ENCODE measurements at places on chromosomes 16 and 17. TPM values are rescaled to one million over a fixed set of nuclear protein-coding genes. Genes with fewer than 3 reads are reported as not detected.
A peak's percentile ranks its signal among the peaks of the same experiment; 100 is the strongest.

DNA sequence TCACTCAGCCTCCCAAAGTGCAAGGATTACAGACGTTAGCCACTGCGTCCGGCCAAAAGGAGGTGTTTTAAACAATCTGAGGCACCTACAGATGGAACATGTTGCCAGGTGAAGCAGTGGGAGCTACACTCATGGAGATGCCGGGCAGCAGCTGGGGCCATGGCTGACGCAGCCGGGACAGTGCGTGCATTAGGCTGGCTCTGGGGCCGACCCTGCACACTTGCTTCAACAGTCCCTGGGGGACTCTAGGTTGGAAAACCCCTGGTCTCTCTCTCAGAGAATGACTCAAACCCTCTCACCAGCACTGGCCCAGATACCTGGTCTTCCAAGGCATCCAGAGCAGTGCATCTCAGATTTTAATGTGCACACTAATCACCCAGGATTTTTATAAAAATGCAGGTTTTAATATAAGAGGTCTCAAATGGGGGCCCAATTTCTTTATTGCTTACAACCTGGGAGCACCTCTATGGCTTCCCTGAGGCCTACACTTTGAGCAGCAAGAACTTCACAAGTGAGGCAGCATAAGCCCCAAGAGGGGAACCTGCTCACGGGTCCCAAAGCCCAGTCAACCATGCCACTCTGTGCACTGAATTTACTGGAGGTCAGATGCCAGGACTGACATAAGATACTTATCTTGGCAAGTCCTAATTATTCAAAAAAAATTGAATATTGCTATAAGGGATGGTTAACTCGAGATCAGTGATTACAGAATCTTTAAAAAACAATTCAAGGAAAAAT is 70.8 kb upstream of the TRAP1 start:
- H3K4me1 ChIP-seq, result peaks cover 8% of the 10 kb centered on the region
- no peak for DNase-seq
- H3K4me3 ChIP-seq, result no peak overlapping the region
- H3K36me3 ChIP-seq, result peaks cover 74% of the 10 kb centered on the region
- H3K27ac ChIP-seq, result no peak overlapping the region
- H3K27me3 ChIP-seq, result no peaks in the 10 kb centered on the region

TBX2 gene
- total RNA-seq, result 122 TPM

CACNG4 gene
- total RNA-seq, result 9.3 TPM

DNA sequence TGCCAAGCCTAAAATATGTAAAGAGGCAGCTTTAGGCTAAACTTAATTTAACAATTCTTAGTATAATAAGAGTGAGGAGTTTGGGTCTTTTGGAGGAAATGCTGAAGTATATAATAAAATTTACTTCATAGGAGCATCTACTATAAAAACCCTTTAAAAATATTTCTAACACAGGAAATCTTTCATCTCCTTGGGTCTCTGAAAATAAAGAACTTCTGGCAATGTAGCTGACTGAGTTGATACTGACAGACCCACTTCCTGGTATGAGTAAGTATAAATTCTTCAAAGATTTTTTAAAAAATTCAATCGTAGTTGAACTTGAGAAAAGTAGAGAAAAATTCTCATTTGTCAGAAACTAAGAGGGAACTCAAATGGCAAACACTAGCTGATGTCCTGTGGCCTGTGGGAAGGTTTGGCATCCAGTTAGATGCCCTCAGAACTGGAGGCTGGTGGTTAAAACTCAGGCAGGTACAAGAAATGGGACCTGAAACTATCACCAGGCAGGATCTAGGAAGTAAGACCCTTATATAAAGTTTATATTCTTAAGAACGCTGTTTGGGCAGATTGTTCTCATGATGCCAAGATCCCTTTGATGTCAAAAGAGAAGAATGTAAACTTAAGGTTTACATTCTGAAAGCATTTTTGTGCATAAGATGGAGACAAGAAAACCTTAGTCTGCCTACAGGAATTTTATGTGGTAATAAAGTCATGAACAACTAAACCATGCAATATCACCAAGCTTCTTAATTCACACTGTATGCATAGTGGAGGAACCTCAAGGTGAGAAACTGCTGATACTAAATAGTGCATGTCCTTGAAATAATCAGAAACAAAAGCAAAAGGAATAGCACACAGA is 6.2 kb downstream of the KRTAP4-6 start:
- no peaks in the 10 kb centered on the region for H3K4me1 ChIP-seq
- H3K27ac ChIP-seq, result no peak overlapping the region
- no peak overlapping the region for H3K4me3 ChIP-seq
- H3K27me3 ChIP-seq, result no peaks in the 10 kb centered on the region
- DNase-seq, result no peak

GRCh38 chr17:34644941-34645550 is 65.7 kb downstream of the TMEM132E start:
- H3K4me3 ChIP-seq, result no peak overlapping the region
- peaks cover 17% of the 10 kb centered on the region for H3K27me3 ChIP-seq
- no peaks in the 10 kb centered on the region for H3K4me1 ChIP-seq

TBC1D26 gene
- not detected for total RNA-seq

GRCh38 chr17:62706598-62707424 is 79.3 kb downstream of the MRC2 start:
- H3K27me3 ChIP-seq, result no peaks in the 10 kb centered on the region
- H3K27ac ChIP-seq, result no peak overlapping the region
- no peaks in the 10 kb centered on the region for H3K36me3 ChIP-seq
- no peak for DNase-seq
- H3K4me3 ChIP-seq, result no peak overlapping the region
- H3K4me1 ChIP-seq, result peaks cover 17% of the 10 kb centered on the region

GRCh38 chr16:88508376-88508867 is 55.3 kb downstream of the ZFPM1 start:
- H3K4me3 ChIP-seq, result no peak overlapping the region
- H3K4me1 ChIP-seq, result no peaks in the 10 kb centered on the region
- no peak overlapping the region for H3K27ac ChIP-seq
- DNase-seq, result no peak
- H3K36me3 ChIP-seq, result no peaks in the 10 kb centered on the region

BCAR1 gene
- 61.7 TPM for total RNA-seq

DNA sequence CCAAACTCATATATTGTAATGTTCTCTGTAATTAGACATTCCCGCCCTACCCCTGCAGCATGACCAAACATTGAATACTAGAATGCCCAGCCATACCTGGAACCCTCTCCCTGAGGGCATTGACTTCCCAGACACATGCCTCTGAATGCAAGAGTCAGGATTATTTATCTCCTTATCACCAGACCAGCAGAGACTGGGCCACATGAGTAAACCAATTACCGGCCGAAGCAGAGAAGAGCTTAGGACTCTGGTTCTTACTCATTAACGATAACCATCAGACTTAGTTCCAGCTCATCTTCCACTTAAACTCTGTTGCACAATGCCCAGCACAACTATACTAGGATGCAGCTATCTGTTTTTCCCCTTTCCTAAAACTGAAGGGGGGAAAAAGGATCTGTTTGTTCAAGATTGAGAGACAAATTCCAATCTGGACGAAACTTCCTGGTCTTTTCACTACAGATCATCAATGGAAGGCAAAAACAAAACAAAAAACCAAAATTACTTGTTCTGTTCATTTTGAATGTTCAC is 88.2 kb upstream of the CORO6 start:
- H3K27ac ChIP-seq, result peak overlapping the region; percentile 52
- no peaks in the 10 kb centered on the region for H3K27me3 ChIP-seq
- H3K36me3 ChIP-seq, result no peaks in the 10 kb centered on the region
- H3K4me1 ChIP-seq, result peaks cover 57% of the 10 kb centered on the region

GRCh38 chr16:68492151-68492542 is 43.8 kb upstream of the SMPD3 start:
- H3K27me3 ChIP-seq, result no peaks in the 10 kb centered on the region
- H3K4me1 ChIP-seq, result no peaks in the 10 kb centered on the region
- no peak for DNase-seq
- no peak overlapping the region for H3K4me3 ChIP-seq

All from upper lobe of right lung (tissue), 1 donor.